ENCODE measurements at places on chromosomes 6 and 20.

DNA sequence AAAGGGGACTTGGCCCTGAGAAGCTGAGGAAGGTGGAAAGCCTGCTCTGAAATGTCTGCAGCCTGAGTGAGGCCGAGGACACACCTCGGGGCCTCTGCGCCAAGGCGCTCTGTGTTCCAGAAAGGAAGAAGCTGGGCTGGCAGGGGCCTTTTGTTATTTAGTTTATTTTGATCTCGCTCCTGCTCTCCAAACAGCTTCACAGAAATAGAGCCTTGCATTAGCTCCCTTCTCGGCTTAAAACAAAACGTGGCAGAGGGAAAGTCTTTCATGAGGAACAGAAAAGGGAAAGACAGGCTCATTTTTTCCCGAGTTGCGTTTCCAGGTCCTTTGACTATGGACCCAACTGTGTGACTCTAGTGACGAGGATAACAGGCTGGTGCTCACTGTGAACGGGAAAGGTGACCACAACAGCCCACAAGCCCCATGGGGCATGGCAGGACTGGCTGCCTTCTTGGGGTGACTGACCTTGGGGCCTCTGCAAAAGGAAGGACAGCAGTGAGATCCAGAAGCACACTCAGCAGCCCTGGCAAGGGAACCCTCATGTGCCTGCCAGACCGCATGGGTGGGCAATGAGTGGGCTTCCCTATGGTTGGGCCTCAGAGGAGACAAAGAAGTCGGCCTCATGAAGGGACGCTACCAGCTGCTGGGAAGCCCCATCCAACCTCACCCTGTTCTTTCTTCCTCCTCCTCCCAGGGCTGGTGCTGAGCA is 18.7 kb downstream of the LEMD2 start:
- no peak for DNase-seq

DNA sequence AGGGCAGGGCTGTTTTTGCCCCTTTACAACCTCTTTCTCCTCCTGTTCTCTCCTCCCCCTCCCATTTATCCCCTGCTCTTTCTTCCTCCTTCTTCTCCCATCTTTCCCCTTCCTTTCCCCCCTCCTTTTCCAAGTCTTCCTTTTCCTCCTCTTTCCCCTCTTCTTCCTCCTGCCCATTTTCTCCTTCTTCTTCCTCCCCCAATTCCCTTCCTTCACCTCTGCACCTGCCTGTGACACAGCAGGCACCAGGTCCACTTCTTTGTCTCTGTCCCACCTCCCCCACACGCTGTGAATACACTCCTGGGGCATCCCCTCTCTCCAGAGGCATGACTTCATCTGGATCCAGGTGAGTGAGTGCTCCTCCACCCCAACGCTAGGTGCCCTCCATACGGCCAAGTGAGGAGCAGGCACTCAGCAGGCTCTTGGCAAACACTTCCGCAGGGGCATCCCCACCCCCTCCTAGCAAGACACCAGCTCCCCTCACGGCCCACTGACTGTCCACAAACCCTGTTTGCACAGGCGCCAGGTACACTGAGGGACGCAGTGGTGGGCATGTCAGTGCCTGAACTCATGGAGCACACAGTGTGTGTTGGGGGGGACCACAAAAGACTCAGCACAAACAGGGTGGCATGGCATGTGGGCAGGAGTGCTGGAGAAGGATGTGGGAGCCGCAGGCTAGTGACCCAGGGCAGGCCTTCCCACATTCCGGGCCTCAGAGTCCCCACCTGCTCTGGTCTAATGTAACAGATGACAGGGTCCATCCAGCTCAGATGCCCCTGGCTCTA is 10.7 kb upstream of the TLDC2 start:
- no peak for DNase-seq

DNA sequence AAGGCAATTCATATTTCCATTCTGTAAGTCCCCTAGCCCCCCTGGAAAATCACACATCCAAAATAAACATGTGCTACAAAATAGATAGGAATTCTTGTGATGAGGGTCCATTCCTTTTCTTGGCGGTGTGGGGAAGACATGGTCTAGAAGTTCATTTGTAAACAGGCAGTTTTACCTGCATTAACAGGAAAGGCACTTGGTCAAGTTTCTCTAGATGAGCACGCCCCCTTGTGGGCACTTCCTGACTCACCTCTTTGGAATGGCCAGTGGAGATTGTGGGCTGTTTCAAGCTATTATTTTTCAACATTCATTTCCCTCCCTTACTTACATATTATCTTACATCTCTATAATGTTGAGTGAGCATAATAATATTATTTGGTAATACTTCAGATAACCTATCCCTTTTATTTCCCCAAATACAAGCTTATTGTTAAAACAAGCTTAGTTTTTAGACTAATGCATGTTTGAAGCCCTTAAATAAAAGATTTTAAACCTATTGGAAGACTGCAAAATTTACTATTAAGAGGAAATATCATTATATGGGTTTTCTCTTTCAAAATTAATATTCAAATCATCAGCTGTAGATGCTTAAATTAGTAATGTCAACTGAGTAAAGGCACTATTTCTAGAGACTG is 92.1 kb downstream of the TASP1 start:
- DNase-seq: peak; percentile 75

GRCh38 chr20:34200023-34200422 is 41.2 kb upstream of the ASIP start:
- no peak for DNase-seq

GRCh38 chr20:31560746-31561598 is 44.1 kb upstream of the ID1 start:
- no peak for DNase-seq

DNA sequence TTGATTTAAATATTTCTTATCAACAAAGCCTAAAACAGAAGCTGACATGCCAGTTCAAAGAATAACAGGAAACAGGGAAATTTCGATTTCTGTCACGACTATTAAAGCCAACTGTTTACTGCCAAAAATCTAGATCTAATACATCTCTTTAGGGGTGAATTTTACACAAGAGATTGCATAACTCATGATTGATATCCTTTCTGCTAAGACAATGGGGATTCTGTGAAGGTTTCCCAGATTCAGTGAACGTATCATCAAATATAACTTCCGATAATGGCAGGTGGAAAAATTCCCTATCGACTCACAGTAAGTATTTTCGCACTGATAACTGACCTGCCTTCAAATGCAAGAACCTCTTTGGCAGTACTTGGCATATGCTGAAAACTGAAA is 42.9 kb downstream of the NHSL1 start:
- DNase-seq: no peak

DNA sequence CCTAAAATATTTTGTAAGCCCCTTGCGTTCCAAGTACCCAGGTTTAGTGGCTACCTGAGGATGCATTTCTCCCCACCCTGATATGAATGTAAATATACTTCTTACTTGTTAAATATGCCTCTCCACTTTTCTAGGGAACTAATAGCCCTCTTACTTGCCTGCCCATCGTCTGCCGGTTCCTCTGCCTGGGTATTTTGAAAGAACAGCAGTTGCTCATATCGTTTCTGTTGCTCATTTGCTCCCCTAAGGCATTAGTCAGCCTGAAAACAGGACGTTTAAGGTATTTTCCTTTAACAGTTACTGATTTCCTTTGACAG is 141.3 kb upstream of the CARMIL1 start:
- DNase-seq: no peak

DNA sequence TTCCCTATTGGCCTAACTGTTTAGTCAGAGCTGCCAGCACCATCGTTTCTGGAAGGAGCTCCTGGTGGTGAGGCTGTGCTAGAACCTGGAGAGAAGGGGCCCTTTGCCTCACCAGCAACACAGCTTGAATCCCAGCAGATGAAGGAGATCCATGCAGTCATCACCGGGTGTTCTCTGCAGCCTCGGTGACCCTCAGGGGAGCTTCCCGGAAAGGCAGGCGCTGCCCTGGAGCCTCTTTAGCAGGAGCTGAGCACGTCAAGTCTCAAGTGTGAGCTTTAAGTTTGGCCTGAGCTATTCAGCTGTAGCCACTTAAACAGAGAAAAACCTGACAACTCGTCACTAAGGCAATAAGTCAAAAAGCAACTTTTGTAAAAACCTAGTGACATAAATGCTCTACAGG is 181.2 kb upstream of the FOXQ1 start:
- DNase-seq: no peak

DNA sequence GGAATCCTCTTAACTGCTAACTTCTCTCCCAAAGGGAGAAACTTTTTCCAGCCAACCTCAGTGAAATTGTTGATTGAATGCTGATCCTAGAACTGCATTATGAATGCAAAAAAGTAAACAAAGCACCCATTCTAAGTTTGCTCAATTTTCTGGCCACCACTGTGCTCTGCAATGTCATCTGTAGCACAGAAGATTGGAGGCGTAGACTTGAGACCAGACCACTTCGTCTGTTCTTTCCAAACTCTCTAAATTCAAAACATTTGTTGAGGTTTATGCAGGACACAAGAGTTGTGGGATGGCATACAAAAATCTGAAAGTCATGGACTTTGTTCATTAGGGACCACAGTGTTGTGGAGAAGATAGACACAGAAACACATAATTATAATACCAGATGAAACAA is 11.1 kb upstream of the TSPYL1 start:
- DNase-seq: no peak

- no peak for DNase-seq
Measured at GRCh38 chr6:5087389-5087788, 2.2 kb downstream of the PPP1R3G start.

DNA sequence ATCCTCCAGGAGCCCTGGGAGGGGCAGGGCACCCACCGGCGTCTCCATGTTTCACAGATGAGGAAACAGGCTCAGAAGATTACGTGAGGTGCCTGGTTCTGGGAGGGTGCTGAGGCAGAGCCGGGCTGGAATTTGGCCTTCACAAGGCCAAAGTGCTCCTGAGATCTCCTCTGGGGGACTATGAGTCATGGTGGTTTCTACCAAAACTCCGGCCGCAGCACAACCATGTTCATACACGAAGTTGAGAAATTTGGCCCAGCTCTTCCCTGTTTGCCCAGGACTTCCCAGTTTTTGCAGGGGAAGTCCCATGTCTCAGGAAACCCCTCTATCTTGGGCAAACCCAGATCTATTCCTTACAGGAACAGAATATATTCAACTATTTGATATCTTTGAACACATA is 172.9 kb upstream of the CDYL start:
- DNase-seq: no peak

GRCh38 chr6:136526196-136526930 is 23.9 kb downstream of the MAP7 start:
- no peak for DNase-seq

GRCh38 chr6:24053057-24053456 is 73.0 kb upstream of the NRSN1 start:
- no peak for DNase-seq

- DNase-seq: no peak
Measured at GRCh38 chr20:57795977-57796560, 86.3 kb upstream of the PMEPA1 start.

DNA sequence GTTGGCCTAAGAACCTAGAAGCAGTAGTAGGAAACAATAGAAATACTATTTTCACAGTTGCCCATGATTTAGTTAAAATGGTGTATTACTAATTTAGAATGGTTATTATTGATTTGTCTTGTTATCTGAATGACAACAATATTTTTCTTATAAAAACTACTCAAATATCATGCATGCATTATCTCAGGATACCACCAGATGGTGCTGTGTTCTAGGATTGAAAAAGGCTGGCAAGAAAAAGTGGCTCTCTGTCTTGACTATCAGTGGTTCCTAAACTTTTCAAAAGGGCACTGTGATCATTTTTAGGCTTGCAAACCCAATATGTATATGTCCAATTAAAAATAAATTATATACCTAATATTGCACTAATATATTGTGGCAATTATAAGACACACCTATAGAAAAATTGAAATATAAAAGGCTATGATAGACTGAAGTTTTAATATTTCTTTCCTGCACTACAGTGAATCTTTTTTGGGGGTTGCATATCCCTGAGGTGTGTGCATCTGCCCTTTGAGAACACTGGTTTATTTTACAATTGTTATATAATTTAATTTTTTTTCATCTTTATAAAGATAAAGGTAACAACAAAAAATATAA is 131.7 kb upstream of the MLIP start:
- DNase-seq: no peak

- DNase-seq: no peak
Measured at GRCh38 chr6:131831392-131831791, 23.6 kb downstream of the ENPP1 start.

GRCh38 chr20:12659942-12660341 is 348.8 kb upstream of the SPTLC3 start:
- DNase-seq: no peak

DNA sequence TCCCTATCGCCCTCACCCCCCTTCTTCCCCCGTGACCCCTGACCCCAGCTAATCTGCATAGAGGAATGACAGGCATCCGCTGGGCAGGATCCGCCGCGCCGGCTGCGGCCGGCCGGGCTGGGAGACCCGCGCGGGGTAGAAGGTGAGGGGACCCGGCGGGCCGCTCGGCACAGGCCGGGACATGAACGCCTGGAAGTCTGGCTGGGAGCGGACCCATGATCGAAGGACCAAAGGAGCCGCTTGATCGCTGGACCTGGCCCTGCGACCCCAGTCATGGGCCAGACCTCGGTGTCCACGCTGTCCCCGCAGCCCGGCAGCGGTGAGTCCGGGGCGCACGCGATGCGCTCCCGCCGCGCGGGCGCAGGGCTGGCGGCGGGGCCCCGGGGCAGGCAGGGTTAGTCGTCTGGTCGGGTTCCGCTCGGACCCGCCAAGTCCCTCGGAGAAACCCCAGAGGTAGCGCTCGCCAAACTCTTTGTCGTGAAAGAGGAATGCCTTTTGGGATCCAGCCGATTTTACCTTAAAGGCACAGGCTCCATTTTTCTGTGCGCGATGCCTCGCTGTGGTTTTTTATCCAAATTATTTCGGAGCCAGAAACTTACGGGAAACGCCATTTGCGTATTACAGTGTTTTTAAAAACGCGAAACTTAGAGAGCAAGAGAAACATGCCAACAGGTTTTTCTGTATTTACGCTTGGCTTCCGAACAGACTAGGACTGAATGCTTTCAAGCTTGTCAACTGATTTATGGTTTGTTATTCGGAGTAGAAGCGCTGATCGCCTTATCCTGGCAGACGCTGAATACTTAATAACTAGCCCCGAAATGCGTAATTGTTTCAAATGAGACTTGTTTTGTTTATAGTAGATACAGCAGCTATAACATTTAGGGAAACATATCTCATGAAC is at the start of gene PHACTR2:
Gene PHACTR2 (plus strand): TSS at position 75 of the 901 bp plus-strand sequence. CDS start 199 bp downstream, at position 274.
- peak; percentile 39 for DNase-seq

GRCh38 chr20:38326309-38326708 is 20.0 kb upstream of the LBP start:
- no peak for DNase-seq

- DNase-seq: no peak
Measured at GRCh38 chr6:7052443-7053011, 55.2 kb upstream of the RREB1 start.

DNA sequence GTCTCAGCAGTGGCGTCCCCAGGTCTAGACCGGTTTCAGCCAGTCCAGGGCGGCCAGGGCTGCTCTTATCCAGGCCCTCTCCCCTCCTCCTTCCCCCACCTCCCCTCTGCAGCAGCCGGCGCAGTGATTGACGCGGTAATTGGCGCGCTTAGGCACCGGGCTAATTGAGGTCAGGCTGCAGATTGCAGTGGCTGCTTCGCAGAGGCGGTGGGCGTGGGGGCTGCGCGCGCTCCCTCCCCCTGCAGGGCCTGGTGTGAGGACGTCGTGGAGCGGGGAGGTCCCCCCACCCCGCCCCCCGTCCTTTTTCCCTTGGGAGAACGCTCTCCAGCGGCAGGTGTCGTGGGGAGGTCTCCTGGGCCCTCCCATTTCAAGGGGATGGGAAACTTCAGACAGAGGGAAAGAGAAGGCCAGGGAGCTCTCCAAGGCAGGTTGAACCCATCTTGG is 70.4 kb upstream of the BLCAP start:
- DNase-seq: no peak
